ENCODE measurements at places on chromosomes 5 and 9.

DNA sequence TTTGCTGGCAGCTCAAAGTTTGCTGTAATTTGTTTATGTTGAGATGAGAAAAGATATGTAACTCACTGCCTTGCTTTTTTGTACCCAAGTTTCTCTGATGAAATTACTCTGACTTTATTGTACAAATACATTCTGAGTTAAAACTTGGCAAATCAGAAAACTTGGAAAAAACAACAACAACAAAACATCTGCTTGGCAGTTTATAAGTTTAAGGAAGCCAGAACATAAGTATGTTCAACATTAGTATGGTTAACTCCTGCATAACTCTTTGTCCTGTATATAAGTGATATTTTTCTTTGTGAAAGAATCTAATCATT is 233.1 kb downstream of the MAST4 start:
- no peak for DNase-seq

GRCh38 chr9:89410022-89410421 is 87.9 kb downstream of the SEMA4D start:
- DNase-seq: no peak

GRCh38 chr9:15846611-15847010 is 293.8 kb downstream of the CCDC171 start:
- no peak for DNase-seq

DNA sequence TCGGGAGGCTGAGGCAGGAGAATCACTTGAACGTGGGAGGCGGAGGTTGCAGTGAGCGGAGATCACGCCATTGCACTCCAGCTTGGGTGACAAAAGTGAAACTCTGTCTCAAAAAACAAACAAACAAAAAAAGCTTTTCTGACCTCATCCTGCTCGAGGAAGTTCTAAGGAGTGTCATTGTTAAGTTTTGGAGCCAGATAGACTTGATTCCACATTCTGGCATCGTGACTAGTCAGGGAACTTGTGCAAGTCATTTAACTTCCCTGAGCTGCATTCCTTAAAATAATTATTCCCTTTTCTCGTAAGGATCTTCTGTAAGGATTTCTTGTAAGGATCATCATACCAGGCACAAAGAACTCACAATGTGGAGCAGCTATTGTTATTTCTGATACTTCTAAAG is 26.2 kb downstream of the SNX24 start:
- no peak for DNase-seq

DNA sequence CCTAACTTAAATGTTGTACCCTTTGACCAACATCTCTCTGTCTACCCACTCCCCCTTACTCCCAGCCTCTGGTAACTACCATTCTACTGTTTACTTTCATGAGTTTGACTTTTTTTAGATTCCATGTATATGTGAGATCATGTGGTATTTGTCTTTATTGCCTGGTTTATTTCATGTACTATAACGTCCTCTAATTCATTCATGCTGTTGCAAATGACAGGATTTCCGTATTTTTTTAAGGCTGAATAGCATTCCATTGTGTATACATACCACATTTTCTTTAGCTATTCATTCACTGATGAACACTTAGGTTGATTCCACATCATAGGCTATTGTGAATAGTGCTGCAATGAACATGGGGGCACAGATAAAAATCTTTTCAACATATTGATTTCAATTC is 11.8 kb upstream of the NDUFB6 start:
- DNase-seq: no peak

DNA sequence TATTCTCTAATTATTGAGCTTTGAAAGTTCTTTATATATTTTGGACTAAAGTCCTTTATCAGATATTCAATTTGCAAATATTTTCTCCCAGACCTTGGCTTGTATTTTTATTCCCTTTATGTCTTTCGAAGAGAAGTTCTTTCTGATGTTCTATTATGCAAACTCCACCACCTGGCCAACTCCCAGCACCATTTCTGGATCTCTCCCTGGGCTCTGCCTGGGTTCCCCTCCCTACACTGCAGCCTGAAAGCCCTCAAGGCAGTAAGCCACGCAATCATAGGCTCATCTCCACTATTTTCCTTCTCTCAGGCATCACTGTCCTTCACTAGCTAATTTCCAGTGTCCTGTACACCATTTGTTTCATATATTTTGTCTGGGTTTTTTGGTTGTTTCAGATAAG is 76.1 kb downstream of the GRAMD2B start:
- DNase-seq: no peak

- DNase-seq: no peak
Measured at GRCh38 chr9:105957830-105958229, 263.5 kb downstream of the TMEM38B start.

GRCh38 chr9:137691646-137692351 is 73.0 kb downstream of the EHMT1 start:
- DNase-seq: no peak

GRCh38 chr9:114612272-114612923 is 1.3 kb downstream of the TMEM268 start:
- DNase-seq: no peak

DNA sequence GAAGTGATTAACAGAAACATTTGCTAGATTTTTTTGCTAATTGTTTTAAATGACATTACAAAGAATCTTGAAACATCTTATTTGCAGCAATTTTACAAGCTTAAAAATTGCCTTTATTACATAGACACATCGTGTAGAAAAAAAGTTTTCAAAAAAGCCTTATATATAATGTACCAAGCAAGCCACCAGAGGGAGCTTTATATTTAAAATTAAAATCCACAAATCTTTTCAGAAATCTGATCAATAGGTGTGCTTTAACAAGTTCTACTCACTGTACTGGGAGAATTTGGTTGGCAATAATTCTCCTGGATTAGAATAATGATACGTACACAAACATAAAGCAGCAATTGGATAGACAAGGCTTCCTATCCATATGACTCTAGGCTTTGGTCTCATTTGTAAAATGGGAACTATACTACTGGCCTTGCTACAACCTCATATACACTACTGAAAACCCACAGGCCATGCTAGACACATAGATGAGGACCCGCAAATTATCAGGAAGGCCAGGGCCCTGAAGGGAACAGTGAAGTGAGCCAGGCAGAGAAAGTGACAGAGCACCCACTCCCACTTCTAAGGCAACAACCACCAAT is 4.8 kb downstream of the PSMB7 start:
- DNase-seq: no peak

GRCh38 chr9:89388084-89388867 is 70.0 kb downstream of the SECISBP2 start:
- no peak for DNase-seq

DNA sequence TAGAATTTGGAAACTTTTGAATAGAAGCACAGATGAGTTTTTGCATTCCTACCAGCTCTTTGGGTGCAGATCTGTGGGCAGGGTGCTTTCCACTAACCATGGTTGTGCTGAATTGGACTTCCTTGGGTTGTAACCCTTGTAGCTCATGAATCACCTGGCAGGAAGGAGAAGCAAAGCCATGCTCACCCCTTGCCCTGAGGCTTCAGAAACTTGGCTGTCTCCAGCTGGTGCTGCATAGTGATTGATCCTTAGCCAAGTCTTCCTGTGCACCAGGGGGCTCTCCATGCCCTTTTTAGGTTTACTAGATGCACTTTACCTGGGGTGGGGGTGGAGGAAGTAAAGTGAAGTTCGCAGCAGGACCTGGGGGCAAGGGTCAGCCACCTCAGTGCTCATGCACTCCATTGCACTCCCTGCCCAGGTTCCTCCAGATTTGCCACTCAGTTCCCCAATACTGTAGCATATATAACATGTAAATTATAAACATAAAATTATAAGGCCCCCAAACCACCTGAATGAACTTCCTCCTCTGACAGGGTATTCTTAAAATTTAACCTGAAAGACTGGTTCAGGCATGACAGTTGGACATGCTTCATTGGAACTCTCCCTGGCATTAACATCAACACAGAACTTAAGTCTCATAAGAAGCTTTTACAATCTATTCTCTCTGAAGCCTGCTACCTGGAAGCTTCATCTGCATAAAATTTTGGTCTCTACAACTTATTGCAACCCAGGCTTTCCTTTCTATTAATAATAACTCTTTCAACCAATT is 25.8 kb upstream of the IFNA14 start:
- no peak for DNase-seq

DNA sequence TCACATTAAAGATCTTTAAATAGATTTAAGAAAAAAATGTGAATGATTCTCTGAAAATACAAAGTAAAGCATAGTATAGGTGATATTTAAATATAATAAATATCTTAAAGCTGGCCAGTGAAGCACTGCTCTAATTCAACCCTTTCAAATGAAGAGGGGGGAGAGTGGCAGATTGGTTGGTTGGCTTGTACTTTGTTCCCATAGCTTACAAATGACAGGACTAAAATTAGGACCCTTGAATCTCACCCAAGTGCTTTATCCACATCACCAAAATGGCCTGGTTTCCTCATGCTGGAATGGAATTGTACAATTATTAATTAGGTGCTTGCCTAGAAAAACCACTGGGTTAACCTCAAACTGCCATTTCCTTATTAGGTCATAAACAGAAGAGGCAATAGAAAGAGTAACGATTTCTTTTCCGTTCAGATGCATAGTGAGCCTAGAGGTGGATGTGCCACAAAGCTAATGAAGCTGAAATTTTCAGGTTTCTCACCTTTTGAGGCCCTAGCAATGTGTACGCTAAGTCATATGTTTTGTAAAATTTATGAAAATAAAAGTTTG is 354.5 kb upstream of the CDH6 start:
- DNase-seq: no peak

DNA sequence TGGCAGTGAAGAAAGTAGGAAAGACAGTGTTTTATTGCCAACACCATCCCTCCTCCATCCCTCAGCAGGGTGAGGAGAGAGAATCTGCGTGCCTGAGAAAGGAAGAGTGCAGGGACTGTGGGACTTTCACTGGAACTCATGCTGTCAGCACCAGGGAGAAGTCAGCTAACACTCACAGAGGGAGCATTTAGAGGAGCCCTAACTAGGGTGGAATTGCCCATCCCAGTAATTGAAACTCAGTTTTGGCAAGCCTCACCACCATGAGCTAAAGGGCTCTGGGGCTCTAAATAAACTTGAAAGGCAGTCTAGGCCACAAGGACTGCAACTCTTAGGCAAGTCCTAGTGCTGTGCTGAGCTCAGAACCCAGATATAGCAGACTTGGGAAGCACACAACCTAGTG is 622.3 kb downstream of the SEMA5A start:
- DNase-seq: no peak

GRCh38 chr5:162301356-162301755 is 233.8 kb downstream of the GABRG2 start:
- no peak for DNase-seq

DNA sequence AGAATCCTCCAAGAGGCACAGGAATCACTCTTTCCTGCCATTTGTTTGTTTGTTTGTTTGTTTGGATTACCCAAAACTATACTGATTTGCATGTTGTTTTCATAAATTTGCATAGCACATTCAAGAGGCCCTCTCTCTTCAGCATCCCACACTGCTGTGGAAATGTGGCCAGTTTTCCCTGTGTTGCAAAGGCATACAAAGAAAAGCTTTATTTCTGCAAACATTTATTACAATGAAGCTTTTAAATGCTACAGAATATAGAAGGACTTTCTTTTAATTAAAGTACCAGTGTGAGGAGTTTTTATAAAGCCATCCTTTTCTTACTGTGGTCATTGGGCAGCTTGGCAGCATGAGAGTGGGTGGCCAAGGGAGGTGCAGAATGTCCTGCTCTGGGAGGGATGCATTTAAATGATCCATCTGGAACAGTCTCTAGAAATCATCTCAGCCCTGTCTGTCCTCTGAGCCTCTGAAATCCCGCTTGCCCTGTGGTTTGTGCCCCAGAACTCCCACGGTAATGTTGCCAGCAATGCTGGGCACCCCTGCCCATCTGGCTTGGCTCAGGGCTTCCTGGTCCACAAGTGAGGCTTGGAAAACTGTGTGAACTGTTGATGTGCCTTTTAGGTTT is 356.8 kb upstream of the KIF2A start:
- no peak for DNase-seq

DNA sequence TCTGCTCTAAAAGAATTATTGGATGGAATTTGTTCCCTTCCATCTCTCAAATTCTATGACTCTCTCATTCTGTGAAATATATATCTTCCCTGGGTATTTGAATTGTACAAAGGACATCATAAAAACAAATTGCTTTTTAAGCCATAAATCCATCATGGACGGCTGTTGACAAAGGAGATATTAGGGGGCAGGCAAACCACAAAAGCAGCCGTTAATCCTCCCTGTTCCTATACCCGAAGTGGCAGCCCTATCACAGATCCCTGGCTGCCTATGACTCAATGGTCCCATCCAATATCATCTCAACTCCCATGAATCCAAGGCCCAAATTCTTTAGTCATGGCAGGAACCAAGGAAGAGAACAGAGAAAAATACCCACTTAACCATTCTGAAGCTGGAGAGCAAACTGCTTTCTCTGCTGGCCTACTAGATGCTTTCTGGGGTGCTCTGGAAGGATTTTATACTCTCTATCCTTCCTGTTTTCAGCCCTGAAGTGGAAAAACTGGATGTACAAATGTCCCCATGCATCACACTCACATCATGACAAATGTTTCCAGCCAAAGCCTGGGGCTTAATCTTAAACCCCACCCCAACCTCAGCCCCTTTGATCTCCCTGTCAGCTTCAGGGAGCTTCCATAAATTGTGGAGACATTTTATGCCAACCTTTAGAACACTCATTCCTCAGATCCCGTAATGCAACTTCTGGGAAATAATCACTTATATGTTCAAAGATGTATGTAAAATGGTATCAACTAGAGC is 59.5 kb downstream of the FAM114A2 start:
- no peak for DNase-seq

Measured in stimulated activated CD4-positive, alpha-beta T cell treated with anti-CD3 and anti-CD28 coated beads, Interleukin-1b, Interleukin-23, amount 100 ng/mL, for 4 hours (primary cell).